ENCODE measurements at places on chromosomes 16 and 17. TPM values are rescaled to one million over a fixed set of nuclear protein-coding genes. Genes with fewer than 3 reads are reported as not detected.

Gene SCARF1
- total RNA-seq = 1.2 TPM

DNA sequence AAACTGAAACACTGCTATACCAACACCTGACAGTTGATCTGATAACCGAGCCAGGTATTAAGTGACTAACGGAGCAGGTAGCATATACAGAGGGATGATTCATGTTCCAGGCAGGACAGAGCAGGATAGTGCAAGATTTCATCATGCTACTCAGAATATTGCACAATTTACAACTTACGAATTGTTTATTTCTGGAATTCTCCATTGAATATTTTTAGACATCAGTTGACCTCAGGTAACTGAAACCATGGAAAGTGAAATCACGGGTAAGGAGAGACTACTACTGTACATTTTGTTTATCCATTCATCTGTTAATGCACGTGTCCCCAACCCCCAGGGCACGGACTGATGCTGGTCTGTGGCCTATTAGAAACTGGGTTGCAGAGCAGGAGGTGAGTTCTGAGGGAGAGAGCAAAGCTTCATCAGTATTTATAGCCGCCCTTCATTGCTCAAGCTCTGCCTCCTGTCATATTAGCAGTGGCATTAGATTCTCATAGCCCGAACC is 14.5 kb upstream of the PPM1E start:
- no peaks in the 10 kb centered on the region for H3K27me3 ChIP-seq
- H3K4me1 ChIP-seq = no peaks in the 10 kb centered on the region
- no peak overlapping the region for H3K4me3 ChIP-seq
- no peaks in the 10 kb centered on the region for H3K36me3 ChIP-seq
- DNase-seq = no peak

DNA sequence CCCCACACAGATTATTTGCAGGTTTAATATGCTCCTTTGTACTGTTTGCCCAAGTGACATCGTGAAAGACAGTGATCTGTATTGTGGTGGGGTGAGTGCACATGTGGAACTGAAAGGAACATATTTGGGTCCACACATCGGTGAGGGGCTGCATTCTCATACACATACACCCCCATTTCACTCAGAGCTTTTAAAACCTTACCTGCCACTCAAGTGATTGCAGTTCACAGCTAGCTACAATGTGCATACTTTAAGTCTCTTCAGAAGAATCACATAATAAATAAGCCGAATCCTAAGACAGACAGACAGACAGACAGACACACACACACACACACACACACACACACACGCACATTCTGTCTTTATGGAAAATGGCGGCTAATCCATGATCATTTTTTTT is 102.6 kb downstream of the AATF start:
- no peaks in the 10 kb centered on the region for H3K36me3 ChIP-seq
- no peak overlapping the region for H3K4me3 ChIP-seq
- H3K27me3 ChIP-seq = no peaks in the 10 kb centered on the region
- DNase-seq = no peak
- no peaks in the 10 kb centered on the region for H3K4me1 ChIP-seq
- H3K27ac ChIP-seq = no peak overlapping the region

DNA sequence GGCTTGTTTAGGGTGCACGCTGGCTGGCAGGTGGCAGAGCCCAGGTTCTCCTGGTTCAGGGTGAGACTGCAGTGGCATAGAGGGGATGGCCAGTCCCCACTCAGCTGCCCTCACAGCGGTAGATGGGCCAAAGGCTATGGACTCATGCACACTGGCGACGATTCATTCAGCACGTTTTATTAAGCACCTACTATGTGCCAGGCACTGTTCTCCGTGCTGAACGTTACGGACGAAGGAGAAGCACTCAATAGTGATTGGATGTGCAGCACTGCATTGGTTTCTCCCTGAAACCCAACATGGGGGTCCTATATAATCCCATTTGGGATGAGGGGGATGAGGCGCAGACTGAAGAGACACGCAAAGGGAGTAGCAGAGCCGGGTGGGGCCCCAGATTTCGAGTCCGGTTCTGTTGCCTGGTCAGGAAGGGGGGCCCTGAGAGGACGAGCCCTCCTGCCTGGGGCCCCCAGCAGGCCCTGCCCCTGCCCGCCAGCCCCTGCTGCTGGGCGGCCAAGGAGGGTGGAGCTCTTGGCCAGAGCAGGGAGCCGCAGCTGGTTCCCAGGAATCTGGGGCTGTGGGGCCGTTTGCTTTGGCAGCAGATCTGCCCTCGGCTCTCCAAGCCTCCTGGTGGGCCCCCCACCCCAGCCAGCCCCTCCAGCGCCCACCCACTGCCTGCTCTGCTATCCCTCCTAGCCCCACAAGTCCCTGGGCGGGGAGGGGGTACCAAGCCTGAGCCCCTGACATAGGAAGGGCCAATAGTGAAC is 8.8 kb downstream of the GLIS2 start:
- no peaks in the 10 kb centered on the region for H3K36me3 ChIP-seq
- H3K27me3 ChIP-seq = no peaks in the 10 kb centered on the region
- H3K27ac ChIP-seq = no peak overlapping the region

GRCh38 chr17:6257336-6257735 is 177.6 kb downstream of the AIPL1 start:
- no peaks in the 10 kb centered on the region for H3K36me3 ChIP-seq
- no peak overlapping the region for H3K4me3 ChIP-seq
- no peak for DNase-seq

- no peaks in the 10 kb centered on the region for H3K36me3 ChIP-seq
- DNase-seq = no peak
- H3K4me3 ChIP-seq = no peak overlapping the region
- peaks cover 26% of the 10 kb centered on the region for H3K4me1 ChIP-seq
Measured at GRCh38 chr17:78390241-78391050, 12.0 kb downstream of the PGS1 start.

GRCh38 chr16:12157517-12158093 is 181.1 kb downstream of the SNX29 start:
- no peaks in the 10 kb centered on the region for H3K4me1 ChIP-seq
- no peaks in the 10 kb centered on the region for H3K27me3 ChIP-seq
- peaks cover 19% of the 10 kb centered on the region for H3K36me3 ChIP-seq
- no peak overlapping the region for H3K27ac ChIP-seq
- no peak overlapping the region for H3K4me3 ChIP-seq

DNA sequence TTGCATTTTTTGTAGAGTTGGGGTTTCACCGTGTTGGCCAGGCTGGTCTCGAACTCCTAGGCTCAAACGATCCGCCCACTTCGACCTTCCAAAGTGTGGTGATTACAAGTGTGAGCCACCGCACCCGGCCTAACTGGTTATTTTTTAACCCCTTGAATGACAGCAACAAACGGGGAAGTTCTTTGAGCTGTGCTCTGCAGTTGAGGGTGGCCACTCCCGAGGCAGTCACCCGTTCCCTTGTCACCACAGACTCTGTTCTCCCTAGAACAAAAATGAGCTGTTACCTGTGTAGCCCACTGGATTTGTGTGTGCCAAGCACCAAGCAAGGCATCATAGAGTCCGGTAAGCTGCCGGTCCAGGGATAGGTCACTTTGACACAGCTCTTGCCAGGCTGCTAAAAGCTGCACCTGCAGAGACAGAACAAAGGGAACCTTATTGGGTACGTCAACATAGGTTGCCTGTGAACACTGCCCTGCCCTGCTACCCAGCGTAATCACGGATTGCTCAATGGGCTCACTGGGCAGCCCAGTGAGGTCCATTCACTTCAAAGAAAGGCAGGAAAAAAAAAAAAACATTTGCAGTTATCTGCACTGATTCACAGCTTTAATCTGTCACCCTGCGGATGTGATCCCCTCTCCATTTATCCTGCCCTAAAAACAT is 19.6 kb downstream of the COG7 start:
- H3K27ac ChIP-seq = no peak overlapping the region
- no peak for DNase-seq
- H3K4me1 ChIP-seq = no peaks in the 10 kb centered on the region
- H3K27me3 ChIP-seq = no peaks in the 10 kb centered on the region
- H3K36me3 ChIP-seq = peaks cover 11% of the 10 kb centered on the region
